Left hindlimb (tissue), 1 donor: ENCODE measurements at places on chromosomes 1 and 21.

DNA sequence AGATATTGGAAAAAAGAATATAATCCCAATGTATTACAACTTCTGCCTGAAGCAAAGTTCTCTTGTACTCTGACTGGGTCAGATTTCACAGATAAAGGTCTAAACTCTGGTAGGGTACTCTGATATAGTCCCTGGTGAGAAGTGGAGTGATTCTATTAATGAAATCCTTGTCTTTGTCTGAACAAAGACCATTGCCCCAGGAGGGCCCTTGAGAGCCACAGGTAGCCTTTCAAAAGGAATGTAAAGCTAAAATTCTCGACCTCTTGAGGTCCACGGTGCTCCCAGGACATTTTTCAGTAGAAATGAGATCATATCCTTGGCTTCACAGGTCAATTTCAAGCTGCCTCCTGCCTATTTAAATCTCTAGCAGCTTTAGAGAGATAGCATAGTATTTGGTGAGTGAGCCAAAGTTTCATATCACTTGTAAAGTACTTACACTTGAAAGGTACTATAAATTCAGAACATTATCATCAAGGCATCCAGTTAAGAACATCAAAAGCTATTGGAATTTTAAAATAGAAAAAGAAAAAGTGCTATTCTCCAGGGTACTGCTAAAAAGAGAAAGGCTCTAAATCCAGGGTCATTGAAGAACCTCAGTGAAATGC lies 10.1 kb downstream of the TNNI3K start:
- DNase-seq: no peak

DNA sequence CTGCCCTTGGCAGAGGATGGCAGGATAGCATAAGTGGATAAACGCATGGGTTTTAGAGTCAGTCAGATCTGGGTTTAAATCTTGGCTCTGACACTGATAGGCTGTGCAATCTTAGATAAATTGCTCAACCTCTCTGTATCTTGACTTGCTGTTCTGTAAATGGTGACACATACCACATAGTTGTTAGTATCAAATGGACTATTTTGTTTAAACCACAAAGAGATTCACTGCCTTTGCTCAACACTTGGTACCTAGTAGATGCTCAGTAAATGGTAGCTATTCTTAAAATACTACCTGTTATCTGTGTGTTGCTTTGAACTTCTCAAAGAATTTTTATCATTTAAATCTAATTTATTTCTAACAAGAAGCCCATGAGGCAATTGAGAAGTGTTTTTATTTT lies 39.5 kb upstream of the A3GALT2 start:
- DNase-seq: no peak

DNA sequence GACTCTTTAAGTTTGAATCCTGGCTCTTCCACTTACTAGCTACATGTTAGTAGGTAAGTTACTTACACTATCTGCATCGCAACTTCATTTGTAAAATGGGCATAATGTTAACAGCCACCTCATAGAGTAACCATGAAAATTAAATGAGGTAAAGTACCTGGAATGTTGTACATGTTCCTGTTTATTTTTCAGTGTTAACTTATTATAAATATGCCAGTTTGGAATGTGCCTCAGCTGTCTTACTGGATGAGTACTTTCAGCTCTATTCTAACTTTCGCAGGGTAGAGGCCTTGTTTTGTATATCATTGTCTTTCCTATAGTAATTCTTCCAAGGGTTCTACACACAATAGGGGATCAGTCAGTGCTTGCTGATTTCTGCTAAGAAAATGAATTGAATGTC lies 167.4 kb downstream of the DUSP10 start:
- DNase-seq: no peak

GRCh38 chr21:28827422-28827821 lies 165.3 kb downstream of the LTN1 start:
- no peak for DNase-seq
